Right renal pelvis (tissue), 4 donors: ENCODE measurements at places on chromosomes 1 and 21. TPM values are rescaled to one million over a fixed set of nuclear protein-coding genes. Genes with fewer than 3 reads are reported as not detected.

GRCh38 chr1:234244482-234244881, 128.8 kb upstream of the COA6 start:
- DNase-seq, result no peak

DNA sequence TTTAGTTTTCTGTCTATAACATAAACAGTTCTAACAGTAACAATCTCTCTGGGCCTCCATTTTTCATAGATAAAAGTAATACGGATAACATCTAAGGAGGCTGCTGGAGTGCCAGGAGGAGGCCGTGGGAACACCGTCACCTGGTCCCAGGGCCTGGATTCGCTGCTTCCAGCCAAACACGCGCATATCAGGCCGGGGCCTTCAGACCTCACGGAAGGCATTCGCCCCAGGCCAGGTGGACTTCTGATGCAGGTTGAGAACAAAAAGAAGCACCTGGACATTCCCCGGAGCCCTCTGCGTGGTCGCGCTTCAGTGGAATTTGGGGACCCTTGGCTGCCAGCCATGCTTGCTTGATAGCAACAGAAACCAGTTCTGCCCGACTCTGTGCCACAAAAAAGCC, 113.1 kb upstream of the GUCA2B start:
- no peak for DNase-seq

- peak; percentile 15 for DNase-seq
Observed at GRCh38 chr1:31181515-31182343, 58.0 kb downstream of the NKAIN1 start.

- DNase-seq, result no peak
Observed at GRCh38 chr1:211260141-211261107, 1.3 kb downstream of the RCOR3 start.

GRCh38 chr1:199243423-199244061, 604.7 kb downstream of the PTPRC start:
- DNase-seq, result no peak

DNA sequence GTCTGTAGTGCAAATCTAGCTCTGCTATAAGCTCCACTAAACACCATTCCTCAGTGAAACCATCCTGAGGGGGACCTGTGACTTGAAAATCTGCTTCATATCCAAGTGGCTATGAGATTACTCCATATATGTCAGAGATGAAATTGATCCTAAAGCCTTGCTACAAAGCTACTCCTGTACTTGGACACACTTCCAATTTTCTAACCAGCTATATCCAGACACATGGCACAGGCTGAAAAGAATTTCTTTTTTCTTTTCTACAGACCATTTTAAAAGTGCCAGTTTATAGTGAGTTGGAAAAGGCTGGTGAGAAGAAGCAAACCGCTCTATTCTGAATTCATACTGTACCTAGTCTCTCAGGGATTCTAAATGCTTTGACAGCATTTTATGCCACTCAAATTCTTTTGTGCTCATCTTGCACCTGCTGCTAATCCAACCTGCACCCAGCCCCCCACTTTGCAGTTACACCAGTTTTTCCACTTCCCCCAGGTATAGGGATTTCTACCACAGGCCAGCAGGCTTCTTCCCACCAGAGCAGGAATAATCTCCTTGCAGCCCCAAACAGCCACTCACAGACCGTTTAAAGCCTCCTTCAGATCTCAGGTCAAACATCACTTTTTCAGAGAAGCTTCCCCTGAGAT, 112.5 kb downstream of the RERE start:
- DNase-seq, result no peak

DNA sequence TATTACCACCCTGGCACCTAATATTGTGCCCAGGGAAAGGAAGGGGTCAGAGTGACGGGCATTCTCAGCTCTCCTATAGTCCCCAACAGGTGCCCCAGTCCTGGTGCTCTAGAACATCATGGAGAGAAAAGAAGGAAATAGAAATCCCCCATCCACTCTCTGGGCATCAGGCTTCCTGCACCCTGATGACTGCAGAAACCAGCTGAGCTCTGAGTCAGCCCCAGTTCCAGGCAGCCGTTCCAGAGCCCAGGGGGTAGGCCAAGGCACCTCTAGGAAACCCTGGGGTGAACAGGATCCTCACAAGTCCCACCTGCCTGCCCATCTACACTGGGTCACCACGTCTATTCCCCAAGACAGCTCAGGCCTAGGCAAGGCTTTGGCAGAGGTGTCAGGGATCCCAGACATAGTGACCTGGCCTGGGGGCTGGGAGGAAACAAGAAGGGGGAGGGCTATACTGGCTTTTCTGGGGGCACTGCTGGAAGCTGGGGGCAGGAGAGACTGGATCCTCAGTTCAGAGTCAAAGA, 709 bp downstream of the NECTIN4 start:
- DNase-seq, result no peak

DNA sequence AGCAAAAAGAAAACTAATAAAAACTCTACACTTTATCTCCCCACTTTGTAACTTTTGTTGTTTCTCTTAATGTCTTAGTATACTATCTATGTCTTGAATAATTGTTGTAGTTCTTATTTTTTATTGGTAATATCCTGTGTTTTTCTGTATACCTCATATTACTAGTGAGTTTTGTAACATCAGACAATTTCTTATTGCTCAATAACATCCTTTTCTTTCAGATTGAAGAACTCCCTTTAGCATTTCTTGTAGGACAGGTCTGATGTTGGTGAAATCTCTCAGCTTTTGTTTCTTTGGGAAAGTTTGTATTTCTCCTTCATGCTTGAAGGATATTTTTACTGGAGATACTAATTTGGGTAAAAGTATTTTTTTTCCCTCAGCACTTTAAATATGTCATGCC, 79.8 kb upstream of the LRRC8B start:
- no peak for DNase-seq

DNA sequence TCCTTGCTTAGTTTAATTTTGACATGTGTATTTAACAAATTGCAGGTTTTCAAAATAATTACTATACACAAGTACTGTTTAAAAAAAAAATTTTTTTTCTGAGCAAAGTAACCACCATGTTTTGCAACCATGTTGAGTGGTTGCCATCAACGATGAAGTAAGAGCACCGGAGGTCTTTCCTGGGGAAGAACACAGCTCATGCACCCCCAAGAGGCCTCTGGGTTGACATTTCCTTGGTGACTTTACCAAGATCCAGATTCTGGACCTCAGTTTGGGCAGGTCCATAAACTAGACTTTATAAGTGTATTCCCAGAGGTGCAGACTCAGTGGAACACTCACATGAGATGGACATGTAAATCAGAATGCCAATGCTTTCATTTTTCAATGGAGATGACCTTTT, 36.8 kb upstream of the RALGPS2 start:
- DNase-seq, result no peak

GRCh38 chr1:30692201-30692947, 31.0 kb downstream of the MATN1 start:
- DNase-seq, result no peak

DNA sequence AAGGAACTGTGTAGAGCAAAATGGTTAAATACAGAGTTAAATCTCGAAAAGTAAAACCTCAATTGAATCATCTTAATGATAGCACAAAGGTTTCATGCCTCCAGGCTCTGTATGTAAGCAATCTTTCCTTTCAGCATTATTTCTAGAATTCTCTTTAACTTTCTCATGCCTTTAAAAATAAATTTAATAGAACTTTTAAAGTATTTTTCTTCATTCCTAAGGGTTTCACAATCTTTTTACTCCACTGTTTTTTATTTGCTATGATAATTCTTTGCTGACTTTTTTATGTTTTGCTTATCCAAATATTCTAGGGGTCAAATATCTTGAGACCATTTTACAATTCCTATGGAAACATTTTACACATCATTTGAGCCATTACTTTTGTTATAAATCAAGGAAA, 288.0 kb downstream of the BACH1 start:
- no peak for DNase-seq

DNA sequence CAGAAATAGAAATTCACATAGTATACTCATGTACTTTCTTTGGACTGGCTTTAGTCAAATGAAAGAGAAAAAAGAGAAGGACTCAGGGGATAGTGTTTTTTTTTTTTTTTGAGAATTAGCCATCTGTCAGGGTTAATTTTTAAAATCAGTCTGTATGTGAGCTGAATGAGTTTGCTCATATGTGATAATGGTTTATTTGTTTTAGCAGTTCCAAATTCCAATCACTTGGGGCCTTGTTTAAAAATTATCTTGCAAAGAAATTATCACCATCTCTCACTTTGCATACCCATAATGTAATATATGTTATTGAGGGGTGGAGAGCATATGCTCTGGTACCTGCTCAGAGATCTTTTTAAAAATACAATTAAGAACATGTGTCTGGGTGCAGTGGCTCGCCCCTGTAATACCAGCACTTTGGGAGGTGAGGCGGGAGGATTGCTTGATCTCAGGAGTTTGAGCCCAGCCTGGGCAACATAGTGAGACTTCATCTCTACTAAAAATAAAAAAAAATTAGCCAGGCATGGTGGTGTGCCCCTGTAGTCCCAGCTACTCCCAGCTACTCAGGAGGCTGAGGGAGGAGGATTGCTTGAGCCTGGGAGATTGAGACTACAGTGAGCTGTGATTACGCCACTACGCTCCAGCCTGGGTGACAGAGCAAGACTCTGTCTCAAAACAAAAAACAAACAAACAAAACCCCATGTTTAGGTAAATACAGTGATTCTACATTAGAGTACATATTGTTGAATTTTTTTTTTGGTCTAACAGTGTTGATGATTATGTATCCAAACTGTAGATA, 19.7 kb downstream of the GNAI3 start:
- DNase-seq, result no peak

GRCh38 chr1:100538913-100539835, 1.2 kb downstream of the GPR88 start:
- no peak for DNase-seq

DNA sequence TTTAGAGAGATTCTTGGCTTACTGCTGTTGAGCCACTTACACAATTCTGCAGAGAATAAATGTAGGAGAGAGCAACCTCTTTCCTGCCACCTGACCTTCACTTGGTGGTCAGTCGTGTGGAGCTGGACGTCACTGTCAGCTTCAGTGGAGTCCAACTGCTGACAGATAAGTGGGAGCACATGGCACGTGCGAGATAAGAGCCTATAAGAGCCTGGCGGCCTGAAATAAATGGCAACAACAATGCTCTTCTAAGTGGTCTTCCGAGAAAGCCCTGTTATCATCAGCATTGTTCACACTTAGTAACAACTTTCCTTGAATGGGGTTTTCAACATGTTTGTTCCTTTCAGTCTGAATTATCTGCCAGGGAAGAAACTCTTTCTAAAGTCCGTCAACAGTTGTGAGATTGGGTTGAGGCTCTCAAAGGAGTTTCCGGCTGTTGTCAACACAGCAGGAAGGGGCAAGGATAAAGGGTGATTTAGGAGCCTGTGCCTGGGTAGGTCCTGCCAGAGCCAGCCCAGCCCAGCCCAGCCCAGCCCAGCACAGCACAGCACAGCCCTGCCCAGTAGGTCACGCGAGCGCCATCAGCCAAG, 57.2 kb upstream of the RUNX1 start:
- no peak for DNase-seq

- DNase-seq, result no peak
Observed at GRCh38 chr1:62356257-62356835, 37.1 kb upstream of the KANK4 start.

Gene KISS1
- polyA plus RNA-seq, result 0.66 TPM

Gene SZRD1
- polyA plus RNA-seq, result 114 TPM

Gene LYPD8
- not detected for polyA plus RNA-seq

Gene VCAM1
- 45.8 TPM for polyA plus RNA-seq

Gene LHX4
- polyA plus RNA-seq, result 1.6 TPM

Gene GUCA2A
- not detected for polyA plus RNA-seq

Gene FAM167B
- polyA plus RNA-seq, result 8.4 TPM

Gene CD244
- 0.10 TPM for polyA plus RNA-seq

Gene PHTF1
- 24.8 TPM for polyA plus RNA-seq

Gene RAP1GAP
- polyA plus RNA-seq, result 26.4 TPM
